ENCODE measurements at places on chromosomes 16 and 17.

DNA sequence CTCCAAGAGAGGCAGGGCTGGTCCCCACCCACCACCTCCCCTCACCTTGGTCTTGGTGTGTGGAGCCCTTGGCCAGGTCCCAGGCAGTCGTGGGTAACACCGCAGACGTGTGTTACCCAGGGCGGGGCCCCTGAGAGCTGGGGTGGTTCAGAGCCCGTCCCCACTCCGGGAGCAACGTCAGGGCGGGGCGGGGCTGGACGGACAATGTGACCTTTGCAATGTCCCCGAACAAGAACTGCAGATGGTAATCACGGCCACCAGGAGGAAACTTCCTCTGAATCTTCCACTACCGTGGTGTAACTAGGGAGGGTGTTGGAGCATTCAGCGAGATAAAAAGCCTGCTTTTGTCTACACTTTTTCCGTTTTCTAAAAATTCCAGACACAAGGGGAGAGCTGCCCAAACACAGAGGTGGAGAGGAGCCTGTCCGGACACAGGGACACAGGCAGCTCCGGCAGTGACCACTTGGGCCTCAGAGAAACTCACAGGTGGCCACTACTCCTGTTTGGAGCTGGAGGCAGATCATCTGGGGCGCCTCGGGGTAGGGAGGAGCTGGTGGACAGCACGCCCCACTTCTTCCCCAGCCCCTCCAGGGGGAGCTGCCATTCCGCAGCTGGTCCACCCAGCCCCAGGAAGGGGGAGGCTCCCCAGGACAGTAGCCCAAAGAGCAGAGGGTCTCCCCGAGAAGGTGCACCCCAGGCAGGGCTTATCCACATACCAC is 14.2 kb upstream of the SLC38A10 start:
- no peak for DNase-seq

GRCh38 chr16:49688036-49688697 is 167.7 kb downstream of the ZNF423 start:
- no peak for DNase-seq

- DNase-seq: no peak
Measured at GRCh38 chr17:60094754-60095153, 16.0 kb upstream of the HEATR6 start.

DNA sequence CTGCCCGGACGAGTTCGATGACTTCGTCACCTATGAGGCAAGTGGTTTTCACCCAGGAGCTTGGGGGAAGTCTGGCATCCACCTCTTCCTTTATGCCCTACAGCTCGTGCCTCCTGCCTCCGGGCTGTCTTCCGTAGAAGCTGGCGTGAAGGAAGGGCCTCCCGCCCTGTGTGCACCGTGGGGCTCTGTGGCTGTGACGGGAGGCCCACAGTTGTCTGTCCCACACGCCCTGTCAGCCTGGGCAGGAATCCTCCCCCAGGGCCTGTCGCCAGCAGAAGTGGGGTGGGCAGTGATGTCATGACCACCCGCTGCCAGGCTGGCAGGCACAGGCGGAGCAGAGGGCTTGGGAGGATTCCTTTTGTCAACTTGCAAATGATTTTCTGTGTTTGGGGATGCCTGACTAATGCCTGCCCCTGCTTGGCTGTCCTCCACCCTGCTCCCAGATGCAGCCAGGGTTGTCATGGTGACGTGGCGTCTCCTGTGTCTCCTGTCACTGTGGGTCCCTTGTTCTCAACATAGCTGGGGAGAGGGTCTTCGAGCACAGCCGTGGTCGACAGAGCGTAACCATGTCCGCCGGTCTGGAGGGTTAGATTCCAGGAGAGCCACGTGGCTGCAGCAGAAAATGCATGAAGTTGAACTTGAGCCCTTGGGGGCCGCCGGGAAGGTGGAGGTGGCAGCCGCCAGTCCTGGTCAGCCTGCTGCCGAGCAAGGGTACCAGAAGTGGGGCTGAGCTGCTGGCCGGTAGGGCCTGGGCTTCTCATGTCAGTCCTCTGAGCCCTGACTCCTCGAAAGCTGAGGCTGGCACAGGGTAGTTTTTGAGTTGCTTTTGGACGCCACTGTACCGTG is 46.1 kb downstream of the RAB11FIP3 start:
- DNase-seq: no peak

DNA sequence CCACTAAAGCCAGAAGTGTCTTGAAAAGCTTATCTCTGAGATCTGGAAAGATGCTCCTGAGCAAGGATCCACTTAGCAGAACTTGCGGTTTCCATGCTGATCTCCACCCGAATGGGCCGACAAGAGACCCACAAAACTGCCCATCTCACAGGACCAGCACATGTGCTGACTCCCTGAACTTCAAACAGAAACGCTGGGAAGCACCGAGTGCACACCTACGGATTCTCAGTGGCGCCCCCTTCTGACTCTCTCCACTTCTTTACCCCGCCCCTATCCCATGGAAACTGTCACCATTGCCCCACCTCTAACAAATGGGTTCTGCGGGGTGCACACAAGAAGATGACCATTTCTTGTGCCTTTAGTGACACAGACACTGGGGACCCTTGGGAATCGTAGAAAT is 21.4 kb downstream of the CDRT4 start:
- DNase-seq: no peak

GRCh38 chr17:47877368-47878034 is 18.5 kb upstream of the SP2 start:
- no peak for DNase-seq

GRCh38 chr16:77949445-77949844 is 72.9 kb upstream of the CLEC3A start:
- no peak for DNase-seq

DNA sequence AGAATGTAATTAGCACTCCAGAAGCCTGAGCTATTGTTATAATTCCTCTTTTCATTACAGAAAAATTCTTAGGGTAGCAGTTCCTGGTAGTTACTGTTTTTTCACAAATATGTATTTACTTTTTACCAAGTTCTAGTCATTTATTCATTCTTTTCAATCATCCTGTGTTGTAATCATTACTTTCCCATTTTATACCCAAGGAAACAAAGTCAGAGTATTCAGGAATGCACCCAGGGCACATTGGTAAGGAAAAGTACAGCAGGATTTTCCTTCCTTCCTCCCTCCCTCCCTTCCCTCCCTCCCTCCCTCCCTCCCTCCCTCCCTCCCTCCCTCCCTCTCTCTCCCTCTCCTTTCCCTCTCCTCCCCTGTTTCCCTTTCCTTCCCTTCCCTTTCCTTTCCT is 115.9 kb upstream of the RBFOX1 start:
- DNase-seq: no peak

- DNase-seq: no peak
Measured at GRCh38 chr17:27547301-27547683, 83.7 kb upstream of the LGALS9 start.

- DNase-seq: no peak
Measured at GRCh38 chr16:17379121-17379571, 91.6 kb downstream of the XYLT1 start.

DNA sequence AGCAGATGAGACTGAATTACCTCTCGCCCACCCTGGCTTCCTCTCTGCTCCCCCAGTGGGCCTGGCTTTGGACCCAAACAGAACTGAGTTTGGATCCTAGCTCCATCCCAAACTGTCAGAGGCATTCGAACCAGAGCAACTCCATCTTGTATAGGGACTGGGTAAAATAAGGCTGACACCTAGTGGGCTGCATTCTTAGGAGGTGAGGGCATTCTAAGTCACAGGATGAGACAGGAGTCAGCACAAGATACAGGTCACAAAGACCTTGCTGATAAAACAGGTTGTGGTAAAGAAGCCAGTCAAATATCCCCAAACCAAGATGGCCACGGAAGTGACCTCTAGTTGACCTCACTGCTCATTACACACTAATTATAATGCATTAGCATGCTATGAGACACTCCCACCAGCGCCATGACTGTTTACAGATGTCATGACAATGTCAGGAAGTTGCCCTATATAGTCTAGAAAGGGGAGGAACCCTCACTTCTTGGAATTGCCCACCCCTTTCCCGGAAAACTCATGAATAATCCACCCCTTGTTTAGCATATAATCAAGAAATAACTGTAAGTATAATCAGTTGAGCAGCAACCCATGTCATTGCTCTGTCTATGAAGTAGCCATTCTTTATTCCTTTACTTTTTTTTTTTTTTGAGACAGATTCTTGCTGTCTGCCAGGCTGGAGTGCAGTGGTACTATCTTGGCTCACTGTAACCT is 44.4 kb downstream of the LYRM1 start:
- peak; percentile 23 for DNase-seq

GRCh38 chr17:59067756-59068155 is 38.9 kb downstream of the TRIM37 start:
- no peak for DNase-seq

GRCh38 chr17:81339534-81340296 is 44.6 kb upstream of the SLC38A10 start:
- DNase-seq: no peak

GRCh38 chr17:7636163-7636562 is 6.2 kb downstream of the SHBG start:
- no peak for DNase-seq

- no peak for DNase-seq
Measured at GRCh38 chr16:6018848-6019489, 921.4 kb upstream of the EEF2KMT start.

- no peak for DNase-seq
Measured at GRCh38 chr17:77662833-77663232, 295.7 kb upstream of the TNRC6C start.

DNA sequence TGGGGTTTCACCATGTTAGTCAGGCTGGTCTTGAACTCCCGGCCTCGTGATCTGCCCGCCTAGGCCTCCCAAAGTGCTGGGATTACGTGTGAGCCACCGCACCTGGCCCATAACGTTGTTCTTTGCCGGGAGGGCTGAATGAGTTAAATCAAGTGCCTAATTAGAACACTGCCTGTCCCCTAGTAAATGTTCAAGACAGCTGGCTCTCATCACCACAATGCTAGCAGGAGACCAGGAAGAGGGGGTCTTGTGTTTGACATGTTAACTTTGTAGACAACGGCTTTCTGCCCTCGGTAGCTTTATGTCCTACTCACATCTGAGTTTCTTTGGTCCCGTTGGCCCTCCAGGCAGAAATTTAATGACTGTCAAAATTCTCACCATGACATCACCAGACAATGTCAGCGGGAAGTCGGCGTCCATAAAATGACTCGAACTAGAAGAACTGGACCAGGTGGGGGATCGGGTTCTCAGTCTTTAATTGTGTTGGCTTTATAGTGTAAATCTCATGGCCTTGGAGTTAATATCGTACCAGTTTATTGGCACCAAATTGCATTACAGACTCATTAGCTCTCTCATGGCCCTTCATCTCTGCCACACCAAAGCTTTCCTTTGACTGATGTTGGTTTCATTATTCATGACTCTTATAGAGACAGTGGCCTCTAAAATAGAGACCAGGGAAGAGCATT is 11.4 kb upstream of the ITPRIPL2 start:
- no peak for DNase-seq

DNA sequence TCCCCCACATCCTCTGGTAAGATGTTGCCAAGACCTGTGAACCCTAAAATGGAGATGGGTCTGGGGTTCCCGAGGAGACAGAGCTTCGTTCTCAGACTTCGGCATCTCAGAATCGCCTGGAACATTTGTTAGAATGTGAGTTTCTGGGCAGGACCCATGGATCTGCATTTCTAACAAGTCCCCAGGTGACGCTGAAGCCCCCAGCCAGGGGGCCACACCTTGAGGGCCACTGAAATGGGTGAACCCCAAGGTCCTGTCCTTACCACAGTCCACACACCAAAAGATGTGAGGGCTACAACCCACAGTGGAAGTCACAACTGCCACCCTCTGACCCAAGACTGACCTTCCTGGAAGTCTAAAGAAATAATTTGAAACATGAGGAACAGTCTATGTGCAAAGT is 14.0 kb downstream of the MPP3 start:
- DNase-seq: no peak

- no peak for DNase-seq
Measured at GRCh38 chr16:75116081-75116910, at the start of gene LDHD. Gene LDHD (minus strand): TSS chr16:75116780. CDS start chr16:75116720, 60 bp downstream.

- no peak for DNase-seq
Measured at GRCh38 chr17:79970576-79971068, 65.0 kb downstream of the TBC1D16 start.

GRCh38 chr17:82434216-82434565 is 15.8 kb upstream of the OGFOD3 start:
- DNase-seq: no peak

GRCh38 chr17:17467720-17468119 is 9.1 kb upstream of the MED9 start:
- DNase-seq: no peak

DNA sequence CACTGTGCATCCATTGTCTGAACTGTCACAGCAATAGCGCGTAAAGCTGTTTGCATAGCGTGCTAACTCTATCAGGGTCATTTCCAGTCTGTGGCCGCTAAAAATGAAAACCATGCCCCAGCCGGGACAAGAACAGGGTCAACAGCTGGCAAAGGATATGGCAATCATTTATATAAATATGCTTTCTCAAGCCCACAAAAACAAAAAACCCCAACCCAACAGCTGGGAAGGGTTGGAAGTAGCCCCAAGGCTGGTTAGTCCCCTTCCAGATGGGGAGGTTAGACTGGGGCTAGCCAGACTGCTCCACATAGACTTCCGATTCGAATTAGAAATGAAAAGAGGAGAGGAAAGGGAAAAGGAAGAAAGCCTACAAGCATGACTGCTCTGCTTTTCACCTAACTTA is 203.3 kb upstream of the TBX2 start:
- DNase-seq: no peak

GRCh38 chr16:53111078-53111791 is 56.4 kb downstream of the CHD9 start:
- DNase-seq: no peak

DNA sequence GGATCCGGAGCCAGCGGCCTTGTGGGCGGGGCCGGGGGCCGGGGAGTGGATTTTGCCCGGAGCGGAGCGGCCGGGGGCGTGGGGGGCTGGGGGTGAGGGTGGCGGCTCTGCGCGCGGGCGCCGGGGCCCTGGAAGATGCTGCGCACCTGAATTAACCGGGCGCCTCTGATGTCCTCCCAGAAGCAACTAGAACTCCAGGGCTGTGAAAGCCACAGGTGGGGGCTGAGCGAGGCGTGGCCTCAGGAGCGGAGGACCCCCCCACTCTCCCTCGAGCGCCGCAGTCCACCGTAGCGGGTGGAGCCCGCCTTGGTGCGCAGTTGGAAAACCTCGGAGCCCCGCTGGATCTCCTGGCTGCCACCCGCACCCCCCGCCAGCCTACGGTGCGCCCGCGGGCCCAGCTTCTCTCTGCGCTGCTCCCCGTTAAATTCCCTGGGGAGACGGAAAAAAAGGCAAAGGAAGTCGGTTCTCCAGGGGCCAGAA is 549 bp downstream of the SLC26A11 start:
- no peak for DNase-seq

- no peak for DNase-seq
Measured at GRCh38 chr17:52537421-52537820, 378.9 kb upstream of the CA10 start.
